ENCODE measurements at places on chromosomes 11 and 22. TPM values are rescaled to one million over a fixed set of nuclear protein-coding genes. Genes with fewer than 3 reads are reported as not detected.

Gene KRTAP5-11
- total RNA-seq, result not detected

Gene ZNRF3
- total RNA-seq, result 7.4 TPM

Gene GRK3
- 15.8 TPM for total RNA-seq

Gene OR51E2
- 1.8 TPM for total RNA-seq

Measured in uterus (tissue), 4 donors.